ENCODE measurements at places on chromosomes 3 and 15.

DNA sequence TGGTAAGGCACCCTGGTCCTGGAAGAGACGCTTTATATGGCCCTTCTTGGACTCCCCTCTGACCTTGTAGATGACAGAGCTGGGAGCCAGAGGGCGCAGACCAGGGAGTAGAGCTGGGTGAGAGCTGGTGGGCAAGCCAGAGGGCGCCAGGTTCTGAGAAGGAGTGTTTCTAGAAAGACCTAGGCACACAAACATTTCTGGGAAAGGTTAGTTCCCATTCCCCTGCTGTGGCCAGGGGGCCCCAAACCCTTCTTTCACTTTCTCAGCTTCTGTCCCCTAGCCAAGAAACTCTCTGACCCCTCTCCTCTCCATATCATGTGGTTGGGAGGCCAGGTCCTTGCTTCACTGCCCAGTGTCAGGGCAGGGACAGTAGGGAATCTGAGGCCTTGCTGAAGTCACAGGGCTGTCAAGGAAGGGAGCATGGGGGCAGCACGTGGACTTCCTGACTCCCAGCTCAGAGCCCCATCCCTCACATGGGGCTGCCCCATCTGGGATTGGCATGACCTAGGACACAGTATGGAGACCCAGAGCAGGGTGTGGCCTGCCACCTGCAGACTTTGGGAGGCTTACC, 3.6 kb downstream of the HEMK1 start:
- DNase-seq = no peak

DNA sequence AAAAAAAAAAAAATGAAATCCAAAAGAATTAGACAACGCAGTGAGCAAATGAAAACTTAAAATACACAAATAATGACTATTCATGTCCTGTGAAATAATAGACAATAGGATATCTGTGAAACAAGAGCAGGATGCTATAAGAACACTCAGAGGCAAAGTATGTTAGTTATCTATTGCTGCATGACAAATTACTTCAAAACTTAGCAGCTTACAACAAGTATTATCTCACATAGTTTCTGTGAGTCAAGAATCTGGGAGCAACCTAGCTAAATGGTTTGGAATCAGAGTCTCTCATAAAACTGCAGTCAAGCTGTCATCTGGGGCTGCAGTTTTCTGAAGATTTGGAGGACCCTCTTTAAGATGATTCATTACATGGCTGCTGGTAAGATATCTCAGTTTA, 36.5 kb upstream of the ZMAT3 start:
- no peak for DNase-seq

DNA sequence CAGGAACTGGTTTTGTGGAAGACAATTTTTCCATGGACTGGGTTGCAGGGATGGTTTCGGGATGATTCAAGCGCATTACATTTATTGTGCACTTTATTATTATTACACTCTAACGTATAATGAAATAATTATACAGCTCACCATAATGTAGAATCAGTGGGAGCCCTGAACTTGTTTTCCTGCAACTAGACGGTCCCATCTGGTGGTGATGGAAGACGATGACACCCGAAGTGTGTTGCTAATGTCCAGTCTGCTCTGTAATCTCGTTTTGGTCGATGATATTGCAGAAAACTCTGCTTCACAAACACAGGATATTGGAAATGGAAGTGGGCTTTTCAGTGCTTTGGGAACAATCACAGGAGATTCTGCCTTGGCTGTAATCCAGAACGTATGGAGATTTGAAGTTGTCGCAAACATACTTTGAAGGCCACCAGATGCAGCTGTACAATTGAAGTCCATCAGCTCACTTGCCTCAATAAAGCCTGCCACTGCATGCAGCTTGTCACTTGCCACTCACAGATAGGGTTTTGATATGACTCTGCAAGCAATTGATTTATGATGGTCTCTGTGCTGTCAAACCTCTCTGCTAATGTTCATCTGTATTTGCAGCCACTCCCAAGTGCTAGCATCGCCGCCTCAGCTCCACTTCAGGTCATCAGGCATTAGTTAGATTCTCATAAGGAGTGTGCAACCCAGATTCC, 141.7 kb downstream of the TJP1 start:
- no peak for DNase-seq

- DNase-seq = no peak
Measured at GRCh38 chr3:51681453-51681852, 10.4 kb downstream of the TEX264 start.

GRCh38 chr15:101003081-101003480, 83.9 kb downstream of the LRRK1 start:
- DNase-seq = no peak

DNA sequence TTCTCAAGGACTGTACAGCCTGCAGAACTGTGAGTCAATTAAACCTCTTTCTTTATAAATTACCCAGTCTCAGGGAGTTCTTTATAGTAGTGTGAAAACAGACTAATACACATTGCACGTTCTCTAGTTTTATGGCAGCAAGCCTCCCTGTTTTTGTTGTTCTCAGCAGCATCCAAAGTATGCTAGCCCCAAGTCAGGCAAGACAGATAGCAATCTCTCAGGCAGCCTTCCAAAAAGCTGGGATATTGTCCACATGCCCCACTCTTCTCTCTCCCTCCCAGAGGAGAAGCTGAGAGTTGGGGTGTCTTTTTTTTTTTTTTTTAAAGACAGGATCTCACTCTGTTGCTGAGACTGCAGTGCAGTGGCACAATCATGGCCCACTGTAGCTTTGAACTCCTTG, 130.6 kb downstream of the ISL2 start:
- DNase-seq = no peak

DNA sequence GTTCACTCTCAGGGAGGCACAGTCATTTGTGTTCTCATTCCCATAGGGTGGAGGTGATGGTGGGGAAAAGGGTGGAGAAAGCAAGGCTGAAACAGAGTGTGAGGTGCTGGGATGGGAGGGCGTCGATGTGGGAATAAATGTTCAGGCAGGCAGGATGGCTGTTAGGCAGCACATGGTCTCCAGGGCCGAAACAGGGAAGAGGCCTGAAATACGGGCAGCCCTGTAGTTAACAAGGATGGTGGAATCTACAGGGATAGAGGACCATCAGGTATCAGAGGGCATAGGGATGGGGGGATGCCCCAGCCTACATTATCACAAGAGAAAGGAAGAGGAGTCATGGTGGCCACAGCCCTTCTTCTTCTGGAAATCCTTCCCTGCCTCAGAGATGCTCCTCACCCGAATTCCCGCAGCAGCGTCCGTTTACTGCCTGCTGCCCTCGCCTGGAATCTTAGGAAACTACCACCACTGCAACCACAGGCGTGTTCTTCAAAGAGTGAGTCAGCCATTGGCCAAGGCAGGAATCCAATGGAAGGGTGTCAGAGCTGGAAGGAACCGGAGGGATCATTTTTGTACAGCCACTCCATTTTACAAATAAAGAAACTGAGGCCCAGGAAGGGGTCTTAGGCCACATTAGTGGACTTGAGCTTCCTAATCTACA, 49.7 kb upstream of the POMGNT2 start:
- no peak for DNase-seq

DNA sequence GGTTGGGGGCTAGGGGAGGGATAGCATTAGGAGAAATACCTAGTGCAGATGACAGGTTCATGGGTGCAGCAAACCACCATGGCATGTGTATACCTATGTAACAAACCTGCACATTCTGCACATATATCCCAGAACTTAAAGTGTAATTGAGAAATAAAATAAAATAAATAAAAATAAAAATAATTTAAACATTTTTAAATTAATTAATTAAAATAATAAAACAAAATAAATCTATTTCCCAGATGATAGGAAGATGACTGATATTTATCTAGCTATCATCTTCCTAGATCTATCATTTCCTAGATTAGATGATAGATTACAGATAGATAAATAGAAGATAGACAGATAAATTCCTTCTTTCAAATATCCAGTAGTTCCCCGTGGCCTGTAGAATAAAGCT, 137.3 kb downstream of the OCA2 start:
- DNase-seq = no peak

GRCh38 chr3:8734137-8734878, 706 bp downstream of the CAV3 start:
- no peak for DNase-seq

- DNase-seq = no peak
Measured at GRCh38 chr3:12879191-12879815, 37.9 kb upstream of the RPL32 start.

- no peak for DNase-seq
Measured at GRCh38 chr3:119019767-119020518, 14.7 kb downstream of the IGSF11 start.
